Stimulated activated CD8-positive, alpha-beta memory T cell treated with anti-CD3 and anti-CD28 coated beads, Interleukin-4, amount 100 ng/mL, for 1 hour (primary cell): ENCODE measurements at places on chromosomes 7 and 10.

DNA sequence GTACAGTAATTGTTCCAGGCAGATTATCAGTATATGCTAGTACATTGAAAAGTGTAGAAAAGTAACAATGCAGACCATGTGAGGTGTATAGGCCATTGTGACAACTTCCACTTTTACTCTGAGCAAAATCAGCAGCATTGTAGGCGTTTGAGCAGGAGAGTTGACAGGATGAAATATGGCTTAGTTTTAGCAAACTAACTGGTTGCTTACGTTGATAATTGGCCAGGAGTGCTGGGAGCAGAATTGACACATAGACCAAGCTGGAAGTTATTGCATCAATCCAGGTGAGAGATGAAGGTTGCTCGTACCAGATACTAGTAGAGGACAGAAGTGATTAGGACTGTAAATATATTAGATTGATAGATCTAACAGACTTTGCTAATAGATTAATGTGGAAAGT lies 46.0 kb downstream of the LCOR start:
- no peak for DNase-seq

- no peak for DNase-seq
Measured at GRCh38 chr7:36775061-36775620, 50.8 kb upstream of the AOAH start.

- no peak for DNase-seq
Measured at GRCh38 chr7:46003161-46003560, 82.1 kb upstream of the IGFBP3 start.

DNA sequence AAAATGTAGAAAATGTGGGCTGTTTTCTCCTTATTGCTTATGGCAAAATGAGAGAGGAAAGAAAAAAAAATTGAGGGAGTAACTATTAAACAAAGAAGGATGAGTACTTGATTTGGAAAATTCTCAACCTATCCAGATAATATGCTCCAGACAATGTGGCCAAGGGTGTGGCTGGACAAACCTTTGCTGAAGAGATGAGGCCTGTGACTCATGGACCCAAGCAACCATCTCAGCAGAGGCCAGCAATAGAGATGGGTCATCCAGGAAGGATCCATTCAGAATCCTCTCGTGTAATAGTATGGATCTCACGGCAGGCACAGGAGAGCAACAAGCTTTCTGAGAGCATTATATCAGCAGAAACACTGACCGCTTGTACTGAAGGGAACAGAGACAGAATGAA lies 120.3 kb upstream of the CELF2 start:
- DNase-seq = no peak
